ENCODE measurements at places on chromosomes 16 and 17.

GRCh38 chr17:82301916-82302567 lies 15.4 kb downstream of the CD7 start:
- ATAC-seq: no peak

DNA sequence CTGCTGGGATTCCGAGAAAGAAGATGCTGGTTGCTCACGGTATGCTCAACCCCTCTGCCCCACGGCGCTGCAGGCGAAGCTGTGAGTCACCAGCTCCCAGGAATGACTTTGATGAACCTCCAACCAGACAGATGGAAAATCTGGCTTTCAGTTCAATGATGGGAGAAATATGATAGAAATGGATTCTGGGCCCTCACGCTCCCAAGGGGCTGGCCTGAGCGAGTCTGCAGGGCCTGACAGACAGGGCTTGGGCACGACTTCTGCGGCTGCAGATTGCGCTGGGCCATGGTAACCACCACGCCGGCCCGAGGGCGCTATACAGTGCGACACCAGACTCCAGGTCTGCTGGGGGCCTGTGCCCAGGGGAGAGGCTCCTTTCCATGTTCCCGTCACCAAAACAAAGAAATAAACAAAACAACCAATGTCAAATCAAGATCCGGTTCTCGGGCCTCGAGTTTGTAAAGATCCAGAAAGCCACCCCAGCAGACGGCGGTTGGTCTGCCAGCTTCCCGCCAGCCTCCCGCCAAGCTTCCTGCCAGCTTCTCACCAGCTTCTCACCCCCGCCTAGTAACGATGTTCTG lies 11.1 kb upstream of the ABR start:
- ATAC-seq: peak; percentile 19

- ATAC-seq: peak; percentile 0
These were observed 3.0 kb upstream of the TBX2 start for GRCh38 chr17:61396586-61397085.

DNA sequence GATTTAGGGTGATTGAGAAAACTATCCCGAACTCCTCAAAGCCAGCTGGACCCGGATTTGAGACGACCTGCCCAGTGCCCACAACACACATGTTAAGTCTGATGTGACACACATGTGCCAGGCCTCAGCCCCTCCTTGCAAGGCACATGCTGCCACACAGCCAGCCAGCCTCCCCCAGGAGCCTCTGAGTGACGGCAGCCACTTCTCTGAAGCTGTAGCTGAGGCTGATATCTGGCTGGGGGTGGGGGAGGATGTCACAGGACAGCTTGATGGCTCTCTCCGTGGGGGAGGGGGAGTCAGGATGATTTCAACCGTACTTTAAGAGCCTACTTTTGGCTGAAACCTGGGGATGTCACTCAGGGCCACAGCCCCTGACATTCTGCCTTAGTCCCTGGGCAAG lies 40.9 kb downstream of the SRCIN1 start:
- peak; percentile 54 for ATAC-seq

DNA sequence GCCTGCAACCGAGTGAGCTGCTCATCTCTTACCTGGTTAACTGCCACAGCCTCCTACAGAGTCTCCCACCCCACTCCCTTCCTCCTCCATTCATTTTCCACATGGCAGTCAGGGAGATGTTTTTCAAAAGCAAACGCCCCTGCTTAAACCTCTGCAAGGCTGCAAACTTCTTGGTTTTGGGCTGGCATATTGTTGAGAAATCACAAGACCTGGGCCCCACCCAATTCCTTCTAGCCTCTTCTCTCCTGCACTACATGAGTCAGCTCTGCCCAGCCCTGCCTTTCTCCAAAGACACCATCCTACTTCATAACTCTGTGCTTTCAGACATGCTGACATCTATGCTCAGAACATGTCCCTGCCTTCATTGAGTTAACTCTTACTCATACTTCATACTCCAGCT lies 136.1 kb downstream of the SPACA3 start:
- ATAC-seq: no peak
